ENCODE measurements at places on chromosomes 7 and 10. TPM values are rescaled to one million over a fixed set of nuclear protein-coding genes. Genes with fewer than 3 reads are reported as not detected.

- DNase-seq = no peak
- peaks cover 53% of the 10 kb centered on the region for H3K4me1 ChIP-seq
- H3K27me3 ChIP-seq = no peaks in the 10 kb centered on the region
- peak within 1 kb of the TSS; percentile 69 for H3K4me3 ChIP-seq
- no peak within 1 kb of the TSS for H3K27ac ChIP-seq
- H3K36me3 ChIP-seq = no peaks in the 10 kb centered on the region
Observed at GRCh38 chr7:45888185-45888992, at the start of gene IGFBP1. Gene IGFBP1, plus strand, starts transcription at chr7:45888488. Its CDS starts 165 bp downstream, at chr7:45888653.

- no peak overlapping the region for H3K27ac ChIP-seq
- H3K27me3 ChIP-seq = no peaks in the 10 kb centered on the region
- no peak for DNase-seq
Observed at GRCh38 chr7:33044986-33045385, 17.6 kb downstream of the NT5C3A start.

- no peak for DNase-seq
- H3K4me1 ChIP-seq = peaks cover 1% of the 10 kb centered on the region
- no peak overlapping the region for H3K4me3 ChIP-seq
- H3K36me3 ChIP-seq = no peaks in the 10 kb centered on the region
- H3K27ac ChIP-seq = no peak overlapping the region
Observed at GRCh38 chr7:130303551-130303950, 10.6 kb downstream of the CPA4 start.

DNA sequence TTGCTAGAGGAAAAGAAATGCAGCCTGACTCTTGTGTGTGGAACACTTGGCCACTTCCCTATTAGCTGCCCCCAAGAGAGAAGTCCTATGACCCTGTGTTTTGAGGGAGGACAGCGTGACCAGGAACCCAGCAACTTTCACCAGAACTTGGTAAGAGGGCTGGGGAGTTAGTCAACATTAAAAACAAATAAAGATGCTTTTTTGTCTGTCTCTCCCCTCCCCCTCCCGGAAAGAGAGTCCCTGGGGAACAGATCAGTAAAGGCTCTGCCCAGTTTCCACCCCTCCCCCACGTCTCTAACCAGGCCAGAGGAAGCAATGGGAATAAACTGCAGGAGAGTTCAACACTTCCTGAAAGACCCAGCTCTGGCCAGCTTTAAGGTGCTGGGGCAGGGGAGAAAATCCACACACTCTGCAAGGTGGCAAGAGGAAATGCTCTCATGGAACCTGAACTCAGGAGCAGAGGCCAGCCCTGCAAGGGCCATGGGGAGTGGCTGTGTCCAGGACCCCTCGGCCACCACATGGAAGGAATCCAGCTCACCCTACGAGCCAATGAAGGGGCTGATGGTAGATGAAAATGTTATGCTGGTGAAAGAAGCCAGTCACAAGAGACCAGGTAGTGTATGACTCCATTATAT, 21.5 kb downstream of the SH3PXD2A start:
- H3K27me3 ChIP-seq = no peaks in the 10 kb centered on the region

DNA sequence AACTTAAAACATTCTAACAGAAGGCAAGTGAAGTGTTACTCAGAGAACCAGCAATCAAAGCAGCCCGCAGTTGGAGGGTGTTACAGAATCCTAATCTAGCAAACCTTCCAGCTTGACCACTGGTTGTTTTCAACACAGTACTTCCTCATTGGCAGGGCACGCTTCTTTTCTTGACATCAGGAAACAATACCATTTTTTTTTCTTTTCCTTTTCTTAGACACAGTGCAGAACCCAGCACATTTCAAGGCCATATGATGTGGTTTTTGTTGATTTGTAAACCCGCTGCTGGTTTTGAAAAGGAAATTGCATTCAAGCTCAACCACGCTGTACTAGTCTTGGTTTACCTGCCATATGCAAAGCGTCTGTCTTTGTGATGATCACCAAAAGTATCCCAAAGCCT, 33.4 kb downstream of the RHOBTB1 start:
- peaks cover 8% of the 10 kb centered on the region for H3K36me3 ChIP-seq
- peaks cover 81% of the 10 kb centered on the region for H3K4me1 ChIP-seq
- H3K4me3 ChIP-seq = no peak overlapping the region
- DNase-seq = no peak

DNA sequence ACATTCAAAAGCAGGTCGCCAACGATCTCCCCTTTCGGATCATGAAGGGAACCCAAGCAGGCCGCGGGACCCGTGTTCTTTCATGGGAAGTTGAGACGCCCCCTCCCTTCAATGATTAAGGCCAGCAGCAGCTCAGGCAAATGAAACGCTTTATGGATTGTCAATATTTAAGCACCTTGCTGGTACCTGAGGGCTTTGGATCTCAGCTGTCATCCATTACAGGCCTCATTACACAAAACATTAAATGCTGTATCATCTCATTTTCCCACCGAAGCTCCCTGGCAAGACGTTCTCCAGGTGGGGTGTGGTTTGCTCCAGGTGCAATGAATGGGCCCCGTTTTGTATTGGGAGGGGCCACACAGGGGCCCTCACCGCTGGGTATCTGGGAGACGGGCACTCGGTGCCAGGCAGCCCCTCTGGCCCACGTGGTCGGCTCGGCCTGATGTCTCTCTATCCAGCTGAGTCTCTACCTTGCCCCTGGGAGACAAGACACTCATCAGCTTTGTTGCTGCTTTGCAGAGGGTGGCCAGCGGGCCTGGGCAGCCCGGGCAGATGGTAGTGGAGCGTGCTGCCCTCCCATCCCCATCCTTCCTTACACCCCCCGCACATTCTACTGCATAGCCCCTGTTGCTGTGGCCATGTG, 456.1 kb upstream of the FOXK1 start:
- no peak overlapping the region for H3K27ac ChIP-seq
- DNase-seq = peak; percentile 59
- peaks cover 2% of the 10 kb centered on the region for H3K36me3 ChIP-seq
- no peak overlapping the region for H3K4me3 ChIP-seq
- H3K4me1 ChIP-seq = peaks cover 14% of the 10 kb centered on the region

DNA sequence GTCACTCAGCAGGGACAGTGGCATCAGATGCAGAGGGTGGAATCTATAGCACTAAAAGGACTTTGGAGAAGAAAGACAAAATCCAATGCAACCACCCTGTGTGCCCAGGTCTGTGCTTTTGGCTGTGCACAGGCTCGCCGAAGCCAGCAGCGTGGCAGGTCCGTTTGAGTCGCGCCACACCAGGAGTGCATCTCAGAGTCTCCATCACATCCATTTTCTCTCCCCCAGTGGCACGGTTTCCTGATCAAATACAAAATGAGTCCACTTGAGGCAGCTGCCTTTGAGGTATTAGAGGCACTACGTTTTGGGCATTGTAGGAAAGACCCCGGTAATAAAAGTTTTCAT, 23.4 kb upstream of the PROSER2 start:
- no peaks in the 10 kb centered on the region for H3K27me3 ChIP-seq
- no peak overlapping the region for H3K27ac ChIP-seq

DNA sequence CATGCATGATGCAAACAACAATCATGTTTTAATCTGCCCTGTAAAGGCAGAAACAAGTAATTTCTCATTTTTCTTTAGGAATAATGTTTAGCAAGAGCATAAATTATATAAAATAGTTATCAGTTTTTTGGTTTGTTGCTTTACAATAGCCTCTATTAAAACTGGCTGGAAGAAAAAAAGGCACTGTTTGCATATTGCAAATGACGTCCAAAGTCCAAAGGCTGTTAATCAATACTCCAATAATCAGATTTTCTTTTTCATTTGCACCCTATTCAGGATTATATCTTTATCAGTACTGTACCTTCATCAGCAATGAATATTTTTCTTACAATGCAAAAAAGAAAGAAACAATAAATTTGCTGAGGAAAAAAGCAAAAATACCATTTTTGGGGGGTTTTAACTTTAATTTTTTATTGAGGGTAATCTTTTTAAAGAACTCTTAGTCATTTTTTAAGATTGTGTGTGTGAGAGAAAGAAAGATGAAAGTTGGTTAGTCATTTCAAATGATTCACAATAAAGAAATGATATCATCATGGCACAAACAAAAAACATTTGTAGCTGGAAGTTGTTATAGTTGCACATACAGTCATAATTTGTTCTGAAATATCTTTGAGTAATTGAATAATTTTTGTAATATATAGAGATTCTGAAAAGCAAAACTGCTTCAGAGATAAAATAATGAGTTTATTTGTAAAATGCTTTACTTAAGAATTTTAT, 44.4 kb upstream of the AKR1C2 start:
- H3K27ac ChIP-seq = no peak overlapping the region
- no peaks in the 10 kb centered on the region for H3K4me1 ChIP-seq
- peaks cover 3% of the 10 kb centered on the region for H3K27me3 ChIP-seq
- no peak overlapping the region for H3K4me3 ChIP-seq
- DNase-seq = no peak

DNA sequence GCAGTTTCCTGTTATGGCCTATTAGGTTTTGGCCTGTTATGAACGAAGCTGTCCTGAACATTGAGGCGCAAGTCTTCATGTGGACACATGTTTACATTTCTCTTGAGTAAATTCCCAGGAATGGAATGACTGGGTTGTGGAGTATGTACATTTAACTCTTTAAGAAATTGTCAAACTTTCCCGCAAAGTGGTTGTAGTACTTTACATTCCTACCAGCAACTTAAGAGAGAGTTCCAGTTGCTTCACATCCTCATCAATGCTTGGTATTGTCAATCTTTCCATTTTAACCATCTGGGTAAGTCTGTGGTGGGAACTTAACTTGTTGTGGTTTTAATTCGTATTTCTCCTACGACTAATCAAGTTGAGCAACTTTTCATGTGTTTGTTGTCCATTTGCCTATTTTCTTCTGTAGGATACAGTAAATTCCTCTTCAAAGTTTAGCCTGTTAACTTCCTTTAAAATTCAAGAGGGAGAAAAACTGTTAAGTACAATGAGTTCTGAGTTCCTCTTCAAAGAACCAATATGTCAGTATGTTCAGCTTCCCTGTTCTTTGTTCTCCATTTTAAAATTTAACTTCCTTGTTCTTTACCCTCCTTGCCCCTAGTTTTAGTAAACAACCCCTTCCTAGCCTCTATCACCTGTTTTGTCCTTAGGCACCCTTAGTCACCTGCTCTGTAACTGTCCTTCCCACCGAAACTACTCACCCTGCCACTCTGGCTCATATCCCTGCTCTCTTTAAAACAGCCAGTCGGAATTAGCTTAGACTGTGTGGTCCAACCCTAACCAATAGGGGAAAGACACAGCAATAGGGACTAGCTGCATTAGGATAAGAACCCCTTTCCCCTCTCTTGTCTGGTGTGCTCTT, 74.0 kb downstream of the FAM241B start:
- peaks cover 7% of the 10 kb centered on the region for H3K36me3 ChIP-seq
- peaks cover 24% of the 10 kb centered on the region for H3K4me1 ChIP-seq
- no peak overlapping the region for H3K4me3 ChIP-seq
- no peaks in the 10 kb centered on the region for H3K27me3 ChIP-seq

- no peak overlapping the region for H3K27ac ChIP-seq
- H3K27me3 ChIP-seq = no peaks in the 10 kb centered on the region
- DNase-seq = no peak
- no peak overlapping the region for H3K4me3 ChIP-seq
Observed at GRCh38 chr7:66279912-66280311, 74.8 kb downstream of the TPST1 start.

DNA sequence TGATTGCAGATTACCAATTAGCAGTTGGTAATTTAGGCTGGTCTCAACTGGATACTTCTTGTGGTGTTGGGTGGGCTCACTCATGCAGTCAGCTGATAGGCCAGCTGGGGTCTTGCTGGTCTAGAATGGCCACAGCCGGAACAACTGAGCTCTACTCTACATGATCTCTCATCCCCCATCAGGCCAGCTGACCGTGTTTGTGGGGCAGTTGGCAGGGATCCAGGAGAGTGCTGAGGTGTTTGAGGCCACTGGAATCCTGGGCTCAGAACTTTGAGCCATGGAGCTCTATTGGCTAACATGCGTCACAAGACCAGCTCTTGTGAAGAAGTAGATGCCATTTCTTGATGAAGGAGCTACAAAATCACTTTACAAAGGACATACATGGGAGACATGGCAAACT, 242.4 kb downstream of the GFRA1 start:
- no peak overlapping the region for H3K4me3 ChIP-seq
- no peak for DNase-seq
- H3K27me3 ChIP-seq = no peaks in the 10 kb centered on the region
- H3K27ac ChIP-seq = no peak overlapping the region
- peaks cover 7% of the 10 kb centered on the region for H3K36me3 ChIP-seq
- H3K4me1 ChIP-seq = no peaks in the 10 kb centered on the region

DNA sequence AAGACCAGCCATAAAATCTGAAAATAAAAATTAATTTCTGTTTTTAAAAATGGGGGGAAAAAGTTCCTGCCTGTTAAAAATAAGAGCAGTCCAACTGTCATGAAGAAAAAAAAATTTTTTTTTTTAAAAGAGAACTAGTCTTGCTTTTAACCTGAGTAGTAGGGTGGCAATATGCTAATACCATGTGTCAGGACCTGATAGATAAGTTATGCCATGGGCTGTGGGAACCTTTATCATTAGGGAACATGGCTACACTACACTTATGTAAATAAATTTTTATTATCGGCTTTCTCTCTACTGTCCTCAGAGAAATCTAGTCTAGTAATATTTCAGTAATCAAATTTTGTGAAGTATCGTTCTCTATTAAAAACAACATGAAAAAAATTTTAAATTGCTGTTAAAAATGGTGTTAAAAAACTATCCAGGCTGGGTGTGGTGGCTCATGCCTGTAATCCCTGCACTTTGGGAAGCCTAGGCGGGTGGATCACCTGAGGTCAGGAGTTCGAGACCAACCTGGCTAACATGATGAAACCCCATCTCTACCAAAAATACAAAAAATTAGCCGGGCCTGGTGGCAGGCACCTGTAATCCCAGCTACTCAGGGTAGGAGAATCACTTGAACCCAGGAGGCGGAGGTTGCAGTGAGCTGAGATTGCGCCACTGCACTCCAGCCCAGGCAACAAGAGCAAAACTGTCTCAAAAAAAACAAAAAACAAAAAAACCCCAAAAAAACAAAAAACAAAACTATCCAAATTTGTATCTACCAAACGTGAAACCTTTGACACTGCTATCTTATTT, 20.7 kb downstream of the NT5C3A start:
- no peaks in the 10 kb centered on the region for H3K36me3 ChIP-seq
- no peak overlapping the region for H3K4me3 ChIP-seq
- no peak overlapping the region for H3K27ac ChIP-seq
- H3K4me1 ChIP-seq = peaks cover 47% of the 10 kb centered on the region

DNA sequence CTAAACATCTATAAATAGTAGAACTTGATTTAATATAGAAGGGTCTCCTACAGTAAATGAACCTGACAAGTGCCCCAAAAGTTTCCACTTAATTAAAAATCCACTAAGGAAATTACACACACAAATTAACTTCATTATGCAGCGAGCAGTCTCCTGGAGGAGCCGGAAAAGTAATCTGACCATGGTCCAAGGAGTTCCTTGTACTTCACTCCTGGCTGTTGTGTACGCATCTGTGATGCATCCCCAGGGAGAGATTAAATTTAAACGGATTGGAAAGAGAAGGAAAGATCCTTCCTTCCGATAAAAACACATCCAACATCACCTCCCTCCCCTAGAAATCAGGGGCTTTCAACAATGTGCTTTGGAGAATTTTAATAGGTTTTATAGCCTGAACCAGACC, 85.5 kb downstream of the PARD3 start:
- H3K27me3 ChIP-seq = no peaks in the 10 kb centered on the region
- no peak for DNase-seq
- no peaks in the 10 kb centered on the region for H3K36me3 ChIP-seq
- H3K4me1 ChIP-seq = peaks cover 33% of the 10 kb centered on the region
- H3K4me3 ChIP-seq = no peak overlapping the region
- H3K27ac ChIP-seq = no peak overlapping the region

Gene MAP3K8
- 8.1 TPM for total RNA-seq

Gene CHST12
- 31.5 TPM for total RNA-seq

Gene ADRA2A
- 0.17 TPM for total RNA-seq

Gene BEND7
- total RNA-seq = 15.8 TPM

Gene CNNM1
- 0.36 TPM for total RNA-seq

Gene TAS2R5
- total RNA-seq = 1.5 TPM

All from chondrocyte (in vitro differentiated cells).